Activated CD8-positive, alpha-beta T cell treated with anti-CD3 and anti-CD28 coated beads for 36 hours (primary cell): ENCODE measurements at places on chromosomes 6 and 20. TPM values are rescaled to one million over a fixed set of nuclear protein-coding genes. Genes with fewer than 3 reads are reported as not detected.

DNA sequence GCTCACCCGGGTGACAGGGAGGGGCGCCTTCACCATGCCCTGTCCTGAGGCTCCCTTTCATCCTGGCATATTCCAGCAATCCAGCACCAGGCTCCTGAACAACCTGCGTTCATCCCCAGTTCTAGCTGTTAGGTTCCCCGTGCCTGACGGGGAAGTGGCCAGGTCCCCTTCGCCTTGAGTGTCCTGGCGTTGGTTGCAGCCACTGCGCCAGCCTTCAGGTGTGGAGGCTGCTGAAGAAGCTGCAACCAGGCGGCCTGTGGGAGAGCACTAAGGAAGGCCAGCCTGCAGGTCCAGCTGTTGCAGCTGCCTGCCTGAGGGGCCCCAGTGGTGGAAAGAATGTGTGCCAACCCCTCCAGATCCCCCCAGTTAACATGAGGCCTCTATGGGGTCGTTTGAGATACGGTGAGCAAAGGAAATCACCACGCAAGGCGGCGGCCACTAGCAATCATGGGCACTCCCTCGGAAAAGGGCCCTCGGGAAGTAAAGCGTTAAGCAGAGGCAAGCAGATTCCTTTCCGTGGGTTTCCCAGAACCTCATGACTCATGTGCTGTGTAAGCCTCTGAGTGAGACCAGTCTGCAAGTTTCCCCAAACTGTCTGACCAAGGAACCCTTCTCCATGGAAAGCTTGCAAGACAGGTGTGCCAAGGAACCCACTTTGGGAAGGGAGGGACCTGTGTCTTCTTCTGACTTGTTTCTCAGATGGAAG is 320.8 kb downstream of the TAF4 start:
- no peak overlapping the region for H3K27ac ChIP-seq
- no peak for DNase-seq
- H3K27me3 ChIP-seq = no peaks in the 10 kb centered on the region
- H3K36me3 ChIP-seq = no peaks in the 10 kb centered on the region
- no peak overlapping the region for H3K4me3 ChIP-seq
- H3K4me1 ChIP-seq = no peaks in the 10 kb centered on the region

- no peaks in the 10 kb centered on the region for H3K36me3 ChIP-seq
- DNase-seq = no peak
- H3K27me3 ChIP-seq = peaks cover 2% of the 10 kb centered on the region
- no peaks in the 10 kb centered on the region for H3K4me1 ChIP-seq
These were observed 621.0 kb downstream of the PKHD1 start for GRCh38 chr6:51466427-51466826.

DNA sequence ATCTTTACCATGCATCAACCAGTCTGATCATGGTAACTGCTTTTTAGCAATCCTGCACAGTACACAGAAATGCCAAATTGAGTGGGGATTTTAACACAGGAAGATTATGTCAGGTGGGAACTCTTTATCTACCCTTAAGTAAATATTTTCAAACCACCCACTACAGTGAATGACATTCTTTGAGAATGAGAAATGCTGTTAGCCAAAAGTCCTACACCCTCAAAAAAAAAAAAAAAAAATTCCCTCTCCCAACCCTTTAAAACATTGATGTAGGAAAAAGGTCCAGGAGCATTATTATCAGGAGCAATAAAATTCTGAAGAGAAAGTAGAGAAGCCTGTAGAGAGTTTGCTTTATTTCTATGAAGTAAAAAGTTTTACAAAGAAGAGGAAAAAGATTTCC is 307.2 kb upstream of the THEMIS start:
- no peaks in the 10 kb centered on the region for H3K27me3 ChIP-seq
- H3K4me3 ChIP-seq = no peak overlapping the region
- DNase-seq = no peak

- peaks cover 24% of the 10 kb centered on the region for H3K4me1 ChIP-seq
- H3K27me3 ChIP-seq = no peaks in the 10 kb centered on the region
- no peaks in the 10 kb centered on the region for H3K36me3 ChIP-seq
- no peak overlapping the region for H3K4me3 ChIP-seq
These were observed 18.7 kb upstream of the DUSP22 start for GRCh38 chr6:273551-274058.

DNA sequence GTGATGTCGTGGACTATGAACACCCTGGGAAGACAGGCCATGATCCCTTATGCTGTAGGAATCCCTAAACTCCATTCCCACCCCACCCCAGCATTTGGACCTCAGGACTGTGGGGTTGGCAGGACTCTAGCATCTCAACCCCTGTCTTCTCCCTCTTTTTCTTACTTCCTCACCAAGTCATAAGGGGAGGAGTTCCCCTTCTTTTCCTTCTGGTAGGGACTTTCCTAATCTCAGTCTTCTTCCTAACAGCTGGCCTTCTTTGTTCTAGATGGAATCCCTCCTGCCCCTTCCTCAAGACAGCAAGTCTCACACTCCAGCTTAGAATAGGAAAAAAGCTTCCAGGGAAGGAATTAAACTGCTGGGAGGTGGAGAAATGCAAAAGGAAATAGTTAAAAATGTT is 2.3 kb upstream of the SIRPB2 start:
- peaks cover 12% of the 10 kb centered on the region for H3K4me1 ChIP-seq
- H3K36me3 ChIP-seq = no peaks in the 10 kb centered on the region
- no peak overlapping the region for H3K27ac ChIP-seq
- no peak for DNase-seq
- peaks cover 21% of the 10 kb centered on the region for H3K27me3 ChIP-seq

- peak overlapping the region; percentile 22 for H3K4me3 ChIP-seq
- peaks cover 48% of the 10 kb centered on the region for H3K36me3 ChIP-seq
- peak overlapping the region; percentile 93 for H3K27ac ChIP-seq
- H3K27me3 ChIP-seq = no peaks in the 10 kb centered on the region
These were observed 7.7 kb downstream of the KIF3B start for GRCh38 chr20:32285082-32285620.

- DNase-seq = no peak
- H3K27ac ChIP-seq = no peak overlapping the region
- peaks cover 19% of the 10 kb centered on the region for H3K27me3 ChIP-seq
- no peak overlapping the region for H3K4me3 ChIP-seq
- H3K36me3 ChIP-seq = no peaks in the 10 kb centered on the region
- peaks cover 14% of the 10 kb centered on the region for H3K4me1 ChIP-seq
These were observed 95.5 kb downstream of the NCR2 start for GRCh38 chr6:41430875-41431274.

GRCh38 chr6:96947055-96947454 is 22.5 kb downstream of the KLHL32 start:
- peak overlapping the region; percentile 7 for H3K27ac ChIP-seq
- no peaks in the 10 kb centered on the region for H3K27me3 ChIP-seq
- peak; percentile 8 for DNase-seq

Gene RBM24
- total RNA-seq = not detected

Gene RIN2
- total RNA-seq = not detected
